ENCODE measurements at places on chromosomes 4 and X.

DNA sequence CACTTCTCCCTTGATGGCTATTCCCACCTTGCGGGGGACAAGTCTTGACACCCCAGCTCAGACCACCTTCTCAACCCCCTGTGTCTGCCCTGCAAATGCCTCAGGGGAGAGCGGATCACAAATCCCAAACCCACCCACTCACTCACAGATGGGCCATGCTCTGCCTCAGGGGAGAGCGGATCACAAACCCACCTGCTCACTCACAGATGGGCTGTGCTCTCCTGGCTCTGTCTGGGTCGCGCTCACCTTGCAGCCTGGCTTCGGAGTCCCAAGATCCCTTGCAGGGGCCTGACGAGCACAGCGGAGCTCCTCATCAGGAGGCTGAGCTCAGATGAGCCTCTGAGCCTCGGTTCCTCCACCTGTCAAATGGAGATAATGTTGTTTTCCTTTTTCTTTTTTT lies 38.6 kb downstream of the HTRA3 start:
- DNase-seq = no peak

- no peak for DNase-seq
Measured at GRCh38 chr4:120526033-120526432, 396.5 kb downstream of the PRDM5 start.

DNA sequence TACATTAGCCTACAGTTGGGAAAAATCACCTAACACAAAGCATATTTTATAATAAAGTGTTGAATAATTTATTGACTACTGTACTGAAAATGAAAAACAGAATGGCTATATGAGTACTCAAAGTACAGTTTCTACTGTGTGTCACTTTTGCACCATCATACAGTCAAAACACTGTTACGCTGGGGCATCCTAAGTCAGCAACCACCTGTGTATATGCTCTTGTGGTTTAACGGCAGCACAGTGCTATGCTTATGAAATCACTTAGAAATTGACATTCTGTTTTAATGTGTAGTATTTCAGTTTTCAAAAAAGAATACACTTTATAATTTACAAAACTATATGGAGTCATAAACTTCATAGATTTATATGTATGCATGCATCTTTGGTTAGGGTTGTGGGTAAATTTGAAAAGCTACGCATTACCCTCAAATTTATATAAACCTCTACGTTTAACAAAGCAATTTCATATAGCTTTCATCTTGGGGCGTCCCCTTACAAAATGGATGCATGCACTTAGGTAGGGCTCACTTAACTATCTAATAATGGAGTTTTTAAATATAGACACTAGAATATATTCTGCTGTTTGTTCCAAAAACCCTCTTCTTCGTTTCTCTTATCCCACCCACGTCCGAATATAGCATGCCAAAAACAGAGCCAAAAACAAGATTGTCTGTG lies 690 bp upstream of the NEIL3 start:
- no peak for DNase-seq

DNA sequence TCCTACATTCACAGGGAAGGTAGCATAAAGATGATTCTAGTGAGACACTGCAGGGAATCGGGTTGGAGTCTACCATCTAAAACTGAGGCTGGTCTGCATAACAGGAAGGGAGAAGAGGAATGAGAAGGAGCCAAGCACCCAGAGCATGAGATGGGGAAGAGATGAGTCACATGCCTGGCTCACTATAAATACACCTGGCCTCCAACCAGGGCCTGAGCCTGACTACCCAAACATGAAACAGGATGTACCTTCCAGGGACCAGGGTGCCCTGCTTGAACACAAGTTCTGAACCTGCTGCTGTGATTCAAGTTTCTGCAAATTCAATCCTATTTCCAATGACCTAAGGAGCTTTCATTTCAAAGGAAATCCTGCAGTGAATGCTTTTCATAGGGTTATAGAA lies 24.9 kb downstream of the CD99L2 start:
- DNase-seq = no peak

- no peak for DNase-seq
Measured at GRCh38 chrX:130125091-130125874, 15.0 kb upstream of the ELF4 start.

DNA sequence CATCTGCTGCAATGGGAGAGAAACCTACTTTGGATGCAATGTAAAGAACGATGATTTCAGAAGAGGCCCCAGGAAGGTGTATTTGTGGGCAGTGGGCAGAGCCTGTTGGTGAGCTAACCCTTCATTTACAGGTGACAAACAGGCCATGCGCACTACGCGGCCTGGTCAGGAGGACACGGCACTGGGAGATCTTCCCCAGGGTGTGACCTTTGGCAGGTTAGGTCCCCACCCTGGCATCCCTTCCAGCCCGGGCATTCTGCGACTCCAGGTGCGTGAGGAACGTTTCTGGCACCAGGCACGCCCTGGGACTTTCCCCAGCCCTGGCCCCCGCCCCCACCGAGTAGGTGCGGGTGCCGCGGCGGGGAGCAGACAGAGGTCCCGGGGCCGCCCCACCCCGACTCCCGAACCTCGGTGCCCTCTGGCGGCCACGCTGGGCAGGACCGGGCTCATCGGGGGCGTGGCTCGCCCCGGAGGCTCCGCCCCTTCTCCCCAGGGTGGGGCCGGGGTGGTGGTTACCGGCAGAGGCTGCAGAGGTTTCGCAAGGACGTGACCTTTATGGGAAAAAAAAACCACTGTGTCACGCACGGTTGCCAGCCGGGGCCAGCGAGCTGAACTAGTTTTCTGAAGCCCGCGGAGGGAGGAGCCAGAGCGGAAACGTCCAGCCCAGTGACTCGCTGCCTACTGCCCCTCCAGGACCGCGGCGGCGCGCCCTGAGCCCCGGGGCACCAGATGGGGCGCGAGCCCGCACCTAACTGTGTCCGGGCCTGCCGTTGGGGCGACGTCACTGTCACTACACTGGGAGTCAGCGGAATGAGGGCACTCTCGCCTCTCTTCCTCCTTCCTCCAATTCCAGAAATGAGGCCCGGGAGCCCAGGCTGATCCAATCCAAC lies 5.0 kb upstream of the NYX start:
- DNase-seq = peak; percentile 65

DNA sequence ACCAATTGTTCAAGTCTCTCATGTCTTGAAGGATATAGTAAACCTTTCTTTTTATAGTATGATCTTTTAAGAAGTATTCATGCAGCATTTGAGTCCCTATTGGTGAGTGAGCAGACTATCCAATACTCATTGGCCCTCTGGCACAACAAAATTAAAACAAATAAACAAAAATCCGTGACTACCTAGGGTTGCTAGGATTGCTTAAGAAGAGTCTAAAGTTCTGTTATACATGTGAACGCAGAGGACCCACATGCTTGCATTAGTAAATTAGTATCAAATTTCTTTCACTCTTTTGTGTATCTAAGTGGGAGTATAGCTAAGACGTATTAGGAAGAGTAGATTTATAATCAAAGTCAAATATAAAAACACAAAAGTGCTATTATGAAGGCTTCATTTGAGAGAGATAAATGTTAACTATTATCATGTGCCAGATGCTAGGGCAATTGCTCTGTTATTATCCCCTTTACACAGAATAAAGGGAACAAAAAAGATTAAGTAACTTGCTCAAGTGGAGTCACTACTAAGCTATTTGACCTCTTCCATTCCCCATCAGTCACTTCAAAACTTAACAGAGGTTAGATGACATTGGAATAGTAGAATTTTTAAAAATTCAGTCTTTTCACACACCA lies 29.2 kb upstream of the LARP1B start:
- DNase-seq = no peak

GRCh38 chr4:6582889-6583490 lies 8.0 kb downstream of the MAN2B2 start:
- no peak for DNase-seq

Data from lung (tissue), 17 donors.